Naive B cell (primary cell): ENCODE measurements at places on chromosomes 2 and 18.
A peak's percentile ranks its signal among the peaks of the same experiment; 100 is the strongest.

GRCh38 chr2:3151153-3151918 lies 226.3 kb downstream of the EIPR1 start:
- peak; percentile 43 for DNase-seq

GRCh38 chr2:223921204-223921603 lies 23.9 kb downstream of the WDFY1 start:
- DNase-seq = no peak

DNA sequence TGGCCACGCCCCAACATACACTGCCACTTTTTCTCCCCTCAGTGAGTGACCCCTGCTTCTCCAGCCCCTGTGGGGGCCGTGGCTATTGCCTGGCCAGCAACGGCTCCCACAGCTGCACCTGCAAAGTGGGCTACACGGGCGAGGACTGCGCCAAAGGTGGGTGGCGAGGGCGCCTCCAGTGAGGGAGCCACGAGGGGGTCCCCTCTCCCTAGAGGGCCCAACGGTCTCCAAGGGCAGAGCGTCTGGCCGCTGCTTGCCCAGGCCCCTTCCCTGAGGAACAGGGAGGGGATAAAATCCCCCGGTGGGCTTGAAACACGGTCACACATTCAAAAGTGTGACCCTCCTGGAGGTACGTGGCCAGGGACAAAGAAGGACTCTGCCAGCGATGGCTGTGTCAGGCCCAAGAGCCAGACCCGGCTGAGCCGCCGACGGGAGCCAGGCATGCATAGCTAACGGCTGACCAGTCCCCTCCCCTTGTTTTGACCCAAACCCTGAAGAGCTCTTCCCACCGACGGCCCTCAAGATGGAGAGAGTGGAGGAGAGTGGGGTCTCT lies 37.2 kb downstream of the MTERF4 start:
- no peak for DNase-seq

- no peak for DNase-seq
Observed at GRCh38 chr18:39586741-39587140, 2021.1 kb upstream of the CELF4 start.

DNA sequence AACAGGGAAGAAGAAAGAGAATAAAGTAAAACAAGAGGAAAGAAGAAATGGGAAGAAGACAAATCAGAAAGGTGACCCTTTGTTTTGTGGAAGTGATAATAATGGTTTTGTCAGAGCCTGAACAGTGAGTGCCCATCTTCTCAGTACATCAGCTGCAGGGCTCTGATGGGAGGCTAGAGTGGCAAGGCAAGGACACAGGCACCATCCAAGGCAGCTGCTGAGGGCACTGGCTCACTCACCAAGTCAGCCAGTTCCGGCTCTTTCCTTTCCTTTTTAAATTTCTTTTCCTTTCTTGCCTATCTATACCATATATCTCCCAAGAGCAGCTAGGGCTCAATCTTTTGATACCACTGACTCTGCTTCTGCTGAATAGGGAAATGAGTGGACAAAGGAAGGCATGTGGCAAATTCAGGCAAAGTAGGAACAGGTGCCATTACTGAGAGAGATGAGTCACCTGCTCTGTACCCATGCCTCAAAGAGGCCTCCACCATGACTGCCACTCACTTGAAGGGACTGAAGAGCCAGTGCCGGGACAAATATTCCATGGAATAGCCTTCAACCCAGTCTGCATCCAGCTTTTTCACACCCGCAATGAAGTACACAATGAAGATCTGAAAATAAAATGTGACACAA lies 6.2 kb downstream of the GGCX start:
- DNase-seq = no peak

DNA sequence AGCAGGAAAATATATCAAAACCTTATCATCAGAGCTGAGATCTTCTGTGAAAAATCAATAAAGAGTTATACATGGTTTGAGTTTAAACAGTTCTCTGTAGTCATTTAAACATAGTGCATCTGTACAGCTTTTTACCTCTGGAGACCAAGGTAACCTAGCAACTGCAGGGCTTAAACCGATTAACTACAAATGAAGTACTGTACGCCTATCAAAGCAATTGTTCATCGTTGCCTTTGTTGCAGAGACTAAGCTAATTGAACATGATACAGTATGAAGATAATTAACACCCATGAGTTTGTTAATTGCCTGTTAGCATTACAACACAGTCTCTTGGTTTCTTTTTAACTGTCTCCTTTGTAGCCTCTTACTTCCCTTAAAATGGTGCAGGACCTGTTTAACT lies 147.9 kb downstream of the LNPK start:
- no peak for DNase-seq

DNA sequence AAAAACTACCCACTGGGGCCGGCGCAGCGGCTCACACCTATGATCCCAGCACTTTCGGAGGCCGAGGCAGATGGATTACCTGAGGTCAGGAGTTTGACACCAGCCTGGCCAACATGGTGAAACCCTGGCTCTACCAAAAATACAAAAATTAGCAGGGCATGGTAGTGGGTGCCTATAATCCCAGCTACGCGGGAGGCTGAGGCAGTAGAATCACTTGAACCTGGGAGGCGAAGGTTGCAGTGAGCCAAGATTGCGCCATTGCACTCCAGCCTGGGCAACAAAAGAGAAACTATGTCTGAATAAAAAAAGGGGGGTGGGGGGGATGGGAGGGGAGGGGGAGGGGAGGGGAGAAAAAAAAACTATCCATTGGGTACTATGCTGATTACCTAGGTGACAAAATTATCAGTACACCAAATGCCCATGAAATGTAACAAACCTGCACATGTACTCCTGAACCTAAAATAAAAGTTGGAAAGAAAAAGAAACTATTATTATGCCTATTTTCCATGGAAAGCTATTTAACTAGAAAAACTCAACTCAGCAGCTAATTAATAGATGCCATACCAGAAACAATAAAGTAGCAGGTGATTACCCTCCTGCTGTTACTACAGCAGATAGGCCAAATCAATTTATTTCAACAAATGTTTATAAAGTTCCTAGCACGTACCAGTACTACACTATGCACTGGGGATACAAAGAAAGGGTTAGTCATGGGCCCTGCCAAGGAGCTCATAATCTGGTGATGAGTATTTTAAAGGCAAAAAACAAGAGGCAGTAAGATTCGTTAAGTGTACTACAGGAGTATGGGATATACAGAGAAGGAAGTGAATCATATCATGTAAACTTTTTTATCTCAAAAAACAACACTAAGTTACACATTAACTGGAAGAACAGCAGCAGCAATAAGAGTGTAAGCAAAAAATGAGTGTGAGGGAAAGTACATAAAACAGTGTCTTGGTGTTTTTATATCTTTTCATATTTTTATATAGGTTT lies 112.8 kb upstream of the SLC39A10 start:
- no peak for DNase-seq

GRCh38 chr2:45814488-45814887 lies 163.0 kb downstream of the PRKCE start:
- no peak for DNase-seq

- DNase-seq = no peak
Observed at GRCh38 chr18:44232500-44232899, 448.2 kb upstream of the SETBP1 start.

DNA sequence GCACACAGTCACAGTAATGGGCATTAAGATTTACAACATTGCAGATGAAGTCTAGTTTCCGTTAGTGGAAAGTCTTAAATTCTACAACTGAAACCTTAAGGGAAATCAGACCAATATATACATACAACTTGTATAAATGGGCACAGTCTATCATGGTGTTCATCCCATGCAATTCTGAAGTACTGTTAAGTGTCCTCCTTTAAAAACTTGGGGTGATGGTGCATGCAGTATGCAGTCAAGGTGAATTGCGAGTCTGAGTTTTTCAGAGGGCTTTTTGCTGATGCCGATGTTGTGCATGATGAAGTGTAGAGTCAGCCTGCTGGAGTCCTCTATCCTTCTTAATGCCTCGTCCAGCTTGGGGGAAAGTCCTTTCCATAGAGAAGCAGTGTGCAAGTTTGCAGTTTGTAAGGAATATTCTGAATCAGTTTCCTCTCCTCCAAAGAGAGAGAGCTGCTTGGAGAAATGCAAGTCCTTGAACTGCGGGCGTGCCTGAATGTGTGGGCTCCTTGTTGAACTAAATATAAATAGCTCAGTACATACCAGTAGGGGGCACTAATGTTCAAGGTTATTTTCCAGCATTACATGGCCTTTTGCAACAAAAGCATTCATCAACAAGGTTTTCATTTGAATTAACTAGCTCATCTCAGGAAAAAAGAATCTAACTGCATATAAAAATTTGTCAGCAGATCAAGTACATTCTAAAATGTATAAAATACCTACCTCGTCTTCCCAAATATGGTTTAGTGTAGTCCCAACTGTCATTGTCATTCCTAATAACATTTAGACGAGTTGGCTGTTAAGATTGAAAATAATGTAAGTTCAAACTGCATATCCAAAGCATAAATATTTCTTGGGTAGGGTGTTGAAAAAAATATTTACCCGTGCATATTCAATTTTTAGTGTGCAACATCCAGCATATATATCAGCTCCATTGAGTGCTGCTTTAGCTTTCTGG lies 21.3 kb downstream of the HNRNPLL start:
- DNase-seq = peak; percentile 65

DNA sequence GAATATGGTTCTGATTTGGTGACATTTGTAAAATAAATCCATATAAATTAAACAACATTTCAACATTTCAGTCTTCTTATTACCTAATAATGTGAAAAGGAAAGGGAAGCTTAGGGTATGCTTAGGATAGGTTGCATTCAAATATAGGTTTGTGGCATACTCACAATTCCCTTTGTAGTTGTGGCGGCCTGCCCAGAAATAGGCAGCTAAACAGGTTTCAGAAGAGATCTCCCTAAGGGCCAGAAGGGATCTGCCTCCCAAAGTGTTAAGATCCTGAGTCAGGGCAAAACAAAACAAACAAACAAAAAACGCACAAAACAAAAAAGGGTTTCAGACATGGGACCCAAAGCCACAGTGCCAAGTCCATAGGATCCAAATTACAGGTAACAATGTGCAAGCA lies 41.4 kb upstream of the TCF7L1 start:
- DNase-seq = no peak

GRCh38 chr2:181984814-181985631 lies 630 bp upstream of the PPP1R1C start:
- DNase-seq = no peak
